Breast epithelium (tissue), 4 donors: ENCODE measurements at places on chromosomes 3 and 15.

- DNase-seq = no peak
Observed at GRCh38 chr15:98412852-98413251, 235.5 kb upstream of the IGF1R start.

DNA sequence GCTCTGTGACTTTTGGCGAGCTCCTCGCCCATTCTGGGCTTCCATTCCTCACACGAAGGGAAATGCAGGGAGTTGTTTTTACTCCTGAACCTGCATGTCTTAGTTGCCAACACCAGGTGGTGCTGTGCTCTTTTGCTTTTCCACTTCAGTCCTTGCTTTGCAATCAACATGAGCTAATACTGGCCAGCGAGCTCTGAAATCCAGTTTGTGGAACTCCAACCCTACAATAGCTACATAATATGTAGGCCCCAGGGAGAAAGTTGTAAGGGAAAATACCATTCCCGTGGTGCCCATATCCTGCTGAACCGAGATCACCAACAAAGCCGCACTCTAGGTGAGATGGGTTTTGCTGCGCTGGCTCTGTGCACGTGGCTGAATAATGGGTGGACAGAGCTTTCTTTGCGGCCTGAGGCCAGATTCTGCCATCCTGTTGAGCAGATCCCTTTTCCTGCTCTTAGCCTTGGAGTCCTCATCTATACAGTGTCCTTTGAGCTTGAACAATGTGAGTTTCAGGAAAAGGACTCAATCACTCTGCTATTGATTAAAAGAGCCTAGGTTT is 25.0 kb downstream of the LSM3 start:
- peak; percentile 65 for DNase-seq

DNA sequence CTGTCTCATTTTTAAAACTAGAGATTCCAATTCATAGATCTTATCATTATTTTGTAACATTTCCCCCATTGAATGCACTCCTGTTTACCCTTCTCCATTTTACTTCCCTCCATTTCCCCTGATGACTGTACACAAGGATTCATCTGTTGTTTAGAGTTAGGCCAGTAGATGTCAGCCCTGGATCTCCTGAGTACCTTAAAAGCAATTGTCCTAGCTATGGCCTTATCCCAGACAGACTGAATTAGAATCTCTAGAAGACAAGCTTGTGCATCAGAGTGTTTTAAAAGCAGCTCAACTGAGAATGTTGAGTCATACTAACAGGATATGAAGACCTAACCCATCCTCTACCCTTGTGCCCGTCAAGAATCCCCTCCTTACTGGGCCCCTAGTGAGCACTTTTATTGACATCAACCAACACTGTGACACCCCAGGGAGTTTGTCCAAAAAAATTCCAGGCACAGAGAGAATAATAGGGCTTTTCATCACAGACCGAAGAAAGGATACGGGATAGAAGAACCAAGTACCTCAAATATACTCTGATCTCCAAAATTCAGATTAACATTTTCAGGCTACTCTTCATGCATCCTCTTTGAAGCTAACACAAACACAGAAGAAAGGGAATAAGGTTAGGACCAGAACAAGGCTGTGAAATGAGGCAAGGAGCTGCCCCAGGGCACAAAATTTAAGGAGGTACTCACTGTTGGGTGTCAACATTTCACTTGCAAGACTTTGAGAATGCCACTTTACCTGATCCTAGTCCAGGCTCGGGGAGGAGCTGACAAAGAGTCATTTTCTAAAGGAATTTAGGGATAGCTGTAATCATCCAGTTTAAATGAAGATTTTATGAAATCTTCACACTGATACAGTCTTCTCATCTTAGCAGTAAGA is 17.1 kb downstream of the ZBED2 start:
- DNase-seq = no peak

- DNase-seq = no peak
Observed at GRCh38 chr3:126213379-126214028, 33.1 kb upstream of the ALDH1L1 start.

DNA sequence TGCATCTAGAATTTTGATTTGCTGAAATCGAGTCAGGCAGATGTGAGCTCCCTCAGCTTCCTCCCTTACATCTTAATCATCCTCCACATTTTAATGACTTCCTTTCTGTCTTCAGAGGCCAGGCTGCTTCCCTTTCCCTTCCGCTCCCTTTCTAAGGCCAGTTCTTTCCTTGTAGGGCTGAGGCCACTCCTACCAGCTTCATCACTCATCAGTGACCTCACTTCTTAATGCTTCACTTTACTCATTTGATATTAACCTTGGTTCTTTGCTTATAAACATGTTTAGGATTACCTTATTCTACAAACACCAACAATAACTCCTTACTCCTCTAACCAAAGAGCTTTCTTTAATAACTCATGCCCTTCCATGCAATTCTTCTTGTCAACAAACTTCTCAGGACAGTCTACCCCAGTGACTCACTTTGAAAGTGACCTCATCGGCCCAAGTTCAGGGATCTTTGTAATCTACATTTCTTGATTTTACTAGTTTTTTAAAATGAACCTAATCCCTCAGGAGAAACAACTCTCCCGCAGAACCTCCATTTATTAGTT is 23.9 kb downstream of the ILDR1 start:
- DNase-seq = no peak

DNA sequence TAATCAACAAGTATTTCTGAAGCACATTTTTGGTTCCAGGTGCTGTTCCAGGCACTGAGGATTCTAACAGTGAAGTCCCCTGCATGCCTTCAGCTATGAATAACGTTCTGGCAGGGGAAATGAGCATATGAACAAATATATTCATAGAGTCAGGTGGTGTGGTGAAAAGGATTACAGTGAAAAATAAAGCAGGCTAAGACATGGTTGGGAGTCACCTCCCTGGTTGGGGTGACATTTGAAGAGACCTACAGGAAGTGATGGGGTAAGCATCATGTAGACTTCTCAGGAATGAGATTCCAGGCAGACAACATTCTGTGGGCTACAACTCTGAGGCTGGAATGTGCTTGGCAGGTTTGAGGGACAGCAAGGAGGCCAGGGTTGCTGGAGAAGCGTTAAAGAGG is 15.0 kb downstream of the FRMD4B start:
- no peak for DNase-seq

GRCh38 chr3:12420393-12420792 is 63.9 kb upstream of the TSEN2 start:
- no peak for DNase-seq

DNA sequence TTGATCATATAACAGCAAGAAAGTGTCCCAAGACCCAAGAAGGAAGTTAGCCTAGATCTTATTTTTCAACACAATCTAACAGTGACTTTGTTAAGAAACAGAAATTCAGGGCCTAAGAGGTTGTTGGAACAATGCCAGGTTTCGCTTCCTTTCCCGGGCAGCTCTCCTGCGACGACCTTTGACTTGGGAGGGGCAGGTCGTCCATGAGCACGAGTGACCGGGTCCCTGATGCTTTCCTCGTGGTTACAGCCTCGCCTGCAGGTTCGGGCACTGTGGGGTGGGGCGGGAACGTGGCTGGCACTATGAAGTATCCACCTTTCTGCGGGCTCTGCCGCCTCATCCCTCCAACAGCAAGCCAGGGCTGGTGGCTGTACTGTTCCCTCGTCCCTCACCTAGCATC is 90.1 kb upstream of the RGMA start:
- no peak for DNase-seq

DNA sequence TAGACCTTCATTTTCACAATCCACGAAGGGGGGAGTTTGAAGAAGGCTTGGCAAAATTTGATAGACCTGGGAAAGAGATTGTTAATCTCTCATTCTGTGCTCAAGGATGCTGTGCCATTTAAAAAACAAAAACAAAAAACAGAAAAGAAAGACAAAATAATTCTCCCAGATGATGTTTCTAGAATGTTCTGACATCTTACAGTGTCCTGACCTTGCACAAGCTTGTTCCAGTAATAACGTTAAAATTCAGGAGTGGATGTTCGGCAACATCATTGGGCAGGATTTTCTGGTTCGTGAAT is 79.9 kb downstream of the SMAD3 start:
- DNase-seq = no peak
